IgD-negative memory B cell (primary cell): ENCODE measurements at places on chromosomes 5 and 9. TPM values are rescaled to one million over a fixed set of nuclear protein-coding genes. Genes with fewer than 3 reads are reported as not detected.

The GDNF gene
- not detected for polyA plus RNA-seq

The MARCHF11 gene
- polyA plus RNA-seq = not detected

The IFNA2 gene
- not detected for polyA plus RNA-seq

The ARHGEF37 gene
- 0.36 TPM for polyA plus RNA-seq

The GABRA1 gene
- not detected for polyA plus RNA-seq

The TRIM41 gene
- 1.3 TPM for polyA plus RNA-seq

The GFI1B gene
- polyA plus RNA-seq = 0.74 TPM

The DAB2IP gene
- not detected for polyA plus RNA-seq

The CETN3 gene
- 24.6 TPM for polyA plus RNA-seq

The PCDHA5 gene
- not detected for polyA plus RNA-seq

The TMEM252 gene
- not detected for polyA plus RNA-seq

The MAMDC2 gene
- not detected for polyA plus RNA-seq

The HACD4 gene
- 4.4 TPM for polyA plus RNA-seq

The LCN12 gene
- not detected for polyA plus RNA-seq

The GFRA3 gene
- not detected for polyA plus RNA-seq

The GPR150 gene
- polyA plus RNA-seq = 0.66 TPM

The CEL gene
- polyA plus RNA-seq = not detected

The C5orf15 gene
- polyA plus RNA-seq = 25.5 TPM

The PRDM9 gene
- polyA plus RNA-seq = not detected

The SHISAL2B gene
- not detected for polyA plus RNA-seq

The TRPM6 gene
- not detected for polyA plus RNA-seq

The DRD1 gene
- polyA plus RNA-seq = not detected

The TMEM174 gene
- polyA plus RNA-seq = not detected

The SHOC1 gene
- not detected for polyA plus RNA-seq

The SLC2A6 gene
- polyA plus RNA-seq = 65.2 TPM

The MVB12B gene
- 0.93 TPM for polyA plus RNA-seq

The QRFP gene
- not detected for polyA plus RNA-seq

The PPP3R2 gene
- polyA plus RNA-seq = not detected

The DND1 gene
- not detected for polyA plus RNA-seq

The CLTB gene
- polyA plus RNA-seq = 54.1 TPM

The SUSD3 gene
- polyA plus RNA-seq = 96.3 TPM

The SLC34A3 gene
- not detected for polyA plus RNA-seq

The PRLR gene
- not detected for polyA plus RNA-seq

The BARX1 gene
- polyA plus RNA-seq = 0.33 TPM

The AMBP gene
- not detected for polyA plus RNA-seq

The PRRT1B gene
- polyA plus RNA-seq = not detected

The CATSPER3 gene
- polyA plus RNA-seq = not detected

The SLIT3 gene
- polyA plus RNA-seq = not detected

The SMU1 gene
- polyA plus RNA-seq = 19.3 TPM

The IGIP gene
- polyA plus RNA-seq = 0.36 TPM

The FGF10 gene
- polyA plus RNA-seq = not detected

The ELOVL7 gene
- polyA plus RNA-seq = 0.90 TPM

The N4BP3 gene
- 10.1 TPM for polyA plus RNA-seq

The PHF24 gene
- 0.06 TPM for polyA plus RNA-seq

The MXD3 gene
- 4.1 TPM for polyA plus RNA-seq

The AGPAT2 gene
- 42.0 TPM for polyA plus RNA-seq

The BASP1 gene
- 149 TPM for polyA plus RNA-seq

The SAXO1 gene
- not detected for polyA plus RNA-seq

The EIF4E1B gene
- polyA plus RNA-seq = not detected

The CHMP5 gene
- polyA plus RNA-seq = 43.8 TPM

The NRARP gene
- polyA plus RNA-seq = not detected

The MYMK gene
- not detected for polyA plus RNA-seq

The COL23A1 gene
- 0.18 TPM for polyA plus RNA-seq
